ENCODE measurements at places on chromosomes 6 and 20.

GRCh38 chr6:15364401-15365037, 118.7 kb downstream of the JARID2 start:
- DNase-seq, result no peak

- no peak for DNase-seq
These were observed 16.1 kb upstream of the ROS1 start for GRCh38 chr6:117441824-117442264.

- no peak for DNase-seq
These were observed 404.5 kb downstream of the SYNE1 start for GRCh38 chr6:152232501-152233151.

DNA sequence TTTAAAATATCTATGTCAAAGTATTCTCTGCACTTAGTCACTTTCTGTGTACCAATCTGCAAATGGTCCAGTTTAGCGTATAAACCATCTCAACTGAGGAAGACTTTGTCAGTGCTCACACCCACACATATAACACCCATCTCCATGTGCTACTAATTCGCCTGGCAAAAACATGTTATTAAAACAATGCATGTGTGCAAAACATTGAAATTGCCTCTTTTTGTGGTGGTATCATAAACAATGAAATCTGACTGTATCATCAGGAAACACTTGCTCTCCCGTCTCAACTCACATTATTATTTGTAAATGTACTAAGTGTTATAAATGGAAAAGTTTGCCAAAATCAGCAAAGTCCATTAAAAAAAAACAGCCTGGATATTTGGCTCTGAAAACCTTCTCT, 105.9 kb upstream of the FOXC1 start:
- no peak for DNase-seq

DNA sequence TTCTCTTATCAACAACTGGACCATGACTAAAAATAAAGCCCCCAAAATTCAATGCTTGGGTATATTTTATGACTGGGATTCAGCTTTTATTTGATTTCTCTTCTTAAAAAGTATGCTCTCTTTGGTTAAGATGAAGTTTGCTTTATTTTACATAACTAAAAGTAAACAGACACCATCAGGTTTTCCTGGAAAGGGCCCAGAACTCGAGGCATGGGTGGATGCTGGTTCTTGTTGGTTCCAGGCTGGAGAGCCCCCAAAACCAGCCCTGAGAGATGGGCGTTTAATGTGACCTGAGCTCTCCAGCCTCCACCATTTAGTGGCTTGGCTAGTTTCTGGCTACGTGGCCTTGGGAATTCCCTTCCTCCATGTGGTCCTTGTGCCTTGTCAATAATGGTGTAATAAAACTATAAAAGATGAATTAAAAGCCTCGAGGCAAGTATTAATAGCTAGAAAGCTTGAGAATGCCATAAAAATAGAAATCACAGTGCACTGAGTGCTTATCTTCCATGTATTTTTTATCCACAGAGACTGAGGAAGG, 34.1 kb downstream of the BANF2 start:
- DNase-seq, result no peak

GRCh38 chr6:37531437-37532036, 31.8 kb upstream of the CCDC167 start:
- DNase-seq, result no peak

GRCh38 chr6:43886717-43887339, 116.8 kb downstream of the VEGFA start:
- no peak for DNase-seq

All from CD4-positive, alpha-beta T cell treated with Interleukin-4 for 1 hour (primary cell).